Spleen (tissue), 13 donors: ENCODE measurements at places on chromosomes 12 and 14.

- no peak overlapping the region for H3K4me3 ChIP-seq
- H3K27me3 ChIP-seq, result no peaks in the 10 kb centered on the region
- H3K27ac ChIP-seq, result no peak overlapping the region
- no peaks in the 10 kb centered on the region for H3K4me1 ChIP-seq
- DNase-seq, result no peak
- H3K36me3 ChIP-seq, result no peaks in the 10 kb centered on the region
These were observed 371.1 kb downstream of the FSCB start for GRCh38 chr14:44135972-44136371.

- no peak overlapping the region for H3K27ac ChIP-seq
- no peak overlapping the region for H3K4me3 ChIP-seq
- H3K4me1 ChIP-seq, result no peaks in the 10 kb centered on the region
- H3K27me3 ChIP-seq, result no peaks in the 10 kb centered on the region
- no peak for DNase-seq
These were observed 34.9 kb downstream of the GDF11 start for GRCh38 chr12:55777856-55778255.

DNA sequence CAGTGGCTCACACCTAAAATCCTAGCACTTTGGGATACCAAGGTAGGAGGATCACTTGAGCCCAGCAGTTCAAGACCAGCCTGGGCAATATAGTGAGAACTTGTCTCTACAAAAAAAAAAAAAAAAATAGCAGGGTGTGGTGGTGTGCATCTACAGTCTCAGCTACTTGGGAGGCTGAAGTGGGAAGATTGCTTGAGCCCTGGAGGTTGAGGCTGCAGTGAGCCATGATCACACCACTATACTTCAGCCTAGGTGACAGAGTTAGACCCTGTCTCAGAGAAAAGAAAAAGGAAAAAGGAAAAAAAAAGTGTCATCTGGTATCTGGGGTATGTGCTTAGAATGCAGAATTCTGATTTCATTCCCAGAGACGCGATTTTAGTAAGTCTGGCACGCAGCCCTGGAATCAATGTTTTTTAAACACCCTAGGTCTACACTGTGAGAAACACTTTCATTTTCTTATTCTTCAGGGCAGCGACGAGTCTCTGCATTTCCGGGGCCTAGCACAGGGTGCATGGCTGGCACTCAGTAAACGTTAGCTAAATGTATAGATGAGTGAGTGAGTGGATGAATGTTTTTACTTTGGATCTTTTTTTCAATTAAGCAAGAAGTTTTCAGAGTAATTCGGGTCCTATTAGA is 243.8 kb upstream of the PWP1 start:
- DNase-seq, result peak; percentile 6
- H3K4me1 ChIP-seq, result no peaks in the 10 kb centered on the region
- peaks cover 5% of the 10 kb centered on the region for H3K27me3 ChIP-seq
- no peak overlapping the region for H3K4me3 ChIP-seq
- no peak overlapping the region for H3K27ac ChIP-seq

DNA sequence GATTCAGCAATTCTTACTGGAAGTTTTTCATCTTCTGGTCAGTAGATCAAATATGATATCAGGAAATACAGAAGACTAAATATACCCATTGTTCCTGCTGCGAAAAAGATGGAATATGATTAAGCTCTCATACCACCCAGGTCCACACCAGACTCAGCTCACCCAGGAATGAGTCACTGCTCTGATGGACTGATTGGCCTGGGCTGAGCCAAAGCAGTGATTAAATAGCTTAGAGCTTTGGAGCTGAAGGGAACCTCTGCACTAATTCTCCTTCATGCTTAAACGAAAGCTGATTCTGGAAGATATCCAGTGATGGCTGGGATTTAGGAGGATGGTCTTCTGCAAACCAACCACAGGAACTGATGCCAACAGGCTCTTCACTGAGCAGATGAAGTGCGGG is 62.0 kb upstream of the SYT1 start:
- H3K4me1 ChIP-seq, result no peaks in the 10 kb centered on the region
- no peak overlapping the region for H3K27ac ChIP-seq
- no peaks in the 10 kb centered on the region for H3K27me3 ChIP-seq
- no peaks in the 10 kb centered on the region for H3K36me3 ChIP-seq

- H3K4me3 ChIP-seq, result no peak overlapping the region
- no peaks in the 10 kb centered on the region for H3K27me3 ChIP-seq
- no peak overlapping the region for H3K27ac ChIP-seq
- no peaks in the 10 kb centered on the region for H3K36me3 ChIP-seq
These were observed 7.7 kb upstream of the IFNG-AS1 start for GRCh38 chr12:67981287-67982162.

DNA sequence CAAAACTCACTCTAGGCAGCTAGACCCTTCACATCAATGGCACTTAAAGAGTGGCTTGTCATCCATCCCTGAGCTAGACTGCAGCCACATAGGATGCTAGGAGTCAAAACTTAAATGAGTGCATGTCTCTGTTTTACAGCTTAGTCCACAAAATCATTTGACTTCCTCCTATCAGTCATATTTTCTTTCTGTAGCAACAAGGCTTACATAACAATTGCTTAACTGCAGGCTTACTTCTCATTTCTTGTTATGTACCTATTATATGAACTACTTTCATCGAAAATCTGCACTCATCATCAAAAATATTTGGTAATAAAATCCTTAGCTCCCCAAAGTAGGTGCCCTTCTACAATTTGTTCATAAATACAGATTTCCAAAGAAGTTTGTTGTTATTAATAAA is 30.1 kb downstream of the CLEC1A start:
- no peak overlapping the region for H3K4me3 ChIP-seq
- peak overlapping the region; percentile 87 for H3K27ac ChIP-seq
- H3K4me1 ChIP-seq, result peaks cover 12% of the 10 kb centered on the region
- DNase-seq, result no peak
- H3K36me3 ChIP-seq, result peaks cover 4% of the 10 kb centered on the region
- H3K27me3 ChIP-seq, result no peaks in the 10 kb centered on the region

- no peaks in the 10 kb centered on the region for H3K36me3 ChIP-seq
- peaks cover 27% of the 10 kb centered on the region for H3K4me1 ChIP-seq
- no peak for DNase-seq
- no peaks in the 10 kb centered on the region for H3K27me3 ChIP-seq
- peak overlapping the region; percentile 64 for H3K4me3 ChIP-seq
These were observed 14.7 kb upstream of the CDH24 start for GRCh38 chr14:23071921-23072539.

GRCh38 chr12:121476477-121476876 is 76.6 kb downstream of the RNF34 start:
- no peak overlapping the region for H3K27ac ChIP-seq
- H3K36me3 ChIP-seq, result no peaks in the 10 kb centered on the region
- H3K27me3 ChIP-seq, result no peaks in the 10 kb centered on the region
- DNase-seq, result no peak
- H3K4me1 ChIP-seq, result peaks cover 6% of the 10 kb centered on the region
- H3K4me3 ChIP-seq, result no peak overlapping the region

DNA sequence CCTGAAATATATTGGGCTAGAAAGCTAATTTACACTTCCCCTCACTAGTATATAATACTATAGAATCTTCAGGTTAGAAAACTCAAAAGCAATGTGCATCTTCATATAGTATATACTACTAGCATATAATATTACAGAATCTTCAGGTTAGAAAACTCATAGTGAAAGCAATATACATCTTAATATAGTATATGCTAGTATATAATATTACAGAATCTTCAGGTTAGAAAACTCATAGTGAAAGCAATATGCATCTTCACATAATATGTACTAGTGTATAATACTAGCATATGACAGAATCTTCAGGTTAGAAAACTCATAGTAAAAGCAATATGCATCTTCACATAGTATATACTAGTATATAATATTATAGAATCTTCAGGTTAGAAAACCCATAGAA is 329.6 kb downstream of the ZFP36L1 start:
- no peaks in the 10 kb centered on the region for H3K27me3 ChIP-seq
- H3K4me3 ChIP-seq, result no peak overlapping the region
- no peak overlapping the region for H3K27ac ChIP-seq
- peaks cover 25% of the 10 kb centered on the region for H3K4me1 ChIP-seq

DNA sequence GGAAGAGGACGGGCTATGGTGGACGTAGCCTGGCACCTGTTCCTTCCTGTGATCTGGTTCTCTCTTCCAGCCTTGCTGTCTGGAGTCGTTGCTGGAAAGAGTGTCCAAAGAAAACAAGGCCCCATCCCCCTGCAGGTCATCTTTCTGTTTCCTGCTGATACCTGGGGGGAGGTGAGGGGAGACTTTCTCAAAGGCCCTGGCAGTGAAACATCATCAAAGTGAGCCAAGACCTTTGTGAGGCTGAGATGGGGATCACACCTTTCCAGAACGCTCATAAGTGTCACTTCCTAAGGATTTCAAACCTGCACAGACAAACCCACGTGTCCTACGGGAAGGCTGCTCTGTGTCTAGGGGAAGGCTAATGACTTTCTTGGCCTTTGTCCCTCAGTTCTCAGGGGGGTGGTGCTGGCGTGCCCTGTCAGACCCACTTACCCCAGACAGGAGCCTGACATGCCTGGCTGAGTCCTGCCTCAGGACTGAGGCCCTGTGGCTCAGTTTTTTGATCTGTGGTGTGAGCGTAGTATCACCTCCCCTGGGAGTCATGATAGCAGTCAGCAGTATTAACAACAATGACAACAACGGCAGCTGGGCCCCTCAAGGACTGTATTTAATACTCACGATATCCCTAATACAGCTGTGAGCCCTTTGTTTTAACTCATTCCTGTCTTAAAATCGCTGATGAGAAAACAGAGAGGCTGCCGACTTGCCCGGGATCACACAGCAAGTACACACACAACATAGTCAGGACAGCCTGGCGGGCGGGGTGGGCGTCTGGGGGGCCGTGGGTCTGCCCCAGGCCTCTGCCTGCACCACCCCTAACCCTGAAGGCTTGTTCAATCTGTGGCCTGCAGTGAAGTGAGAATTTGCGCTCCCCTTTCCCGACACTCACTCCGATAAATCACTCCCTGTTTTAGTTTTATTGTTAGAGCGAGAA is 235.2 kb downstream of the SLC41A2 start:
- no peak overlapping the region for H3K27ac ChIP-seq
- no peaks in the 10 kb centered on the region for H3K36me3 ChIP-seq
- DNase-seq, result peak; percentile 58
- H3K4me3 ChIP-seq, result no peak overlapping the region
- H3K27me3 ChIP-seq, result no peaks in the 10 kb centered on the region
- H3K4me1 ChIP-seq, result peaks cover 51% of the 10 kb centered on the region

DNA sequence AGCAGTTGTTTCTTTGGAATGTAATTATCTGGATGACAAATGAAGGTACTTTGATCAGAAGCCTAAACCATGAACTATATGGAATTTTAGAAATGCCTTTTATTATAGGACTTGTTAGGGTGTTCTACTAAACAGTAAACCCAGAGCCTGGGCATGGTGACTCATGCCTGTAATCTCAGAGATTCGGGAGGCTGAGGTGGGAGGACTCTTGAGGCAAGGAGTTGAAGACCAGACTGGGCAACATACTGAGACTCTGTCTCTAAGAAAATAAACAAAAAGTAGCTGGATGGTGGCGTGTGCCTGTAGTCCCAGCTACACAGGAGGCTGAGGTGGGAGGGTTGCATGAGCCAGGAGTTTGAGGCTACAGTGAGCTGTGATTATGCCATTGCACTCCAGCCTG is 23.9 kb downstream of the PALS1 start:
- H3K27me3 ChIP-seq, result no peaks in the 10 kb centered on the region
- H3K36me3 ChIP-seq, result no peaks in the 10 kb centered on the region
- H3K4me1 ChIP-seq, result peaks cover 13% of the 10 kb centered on the region
- DNase-seq, result no peak
- no peak overlapping the region for H3K27ac ChIP-seq

DNA sequence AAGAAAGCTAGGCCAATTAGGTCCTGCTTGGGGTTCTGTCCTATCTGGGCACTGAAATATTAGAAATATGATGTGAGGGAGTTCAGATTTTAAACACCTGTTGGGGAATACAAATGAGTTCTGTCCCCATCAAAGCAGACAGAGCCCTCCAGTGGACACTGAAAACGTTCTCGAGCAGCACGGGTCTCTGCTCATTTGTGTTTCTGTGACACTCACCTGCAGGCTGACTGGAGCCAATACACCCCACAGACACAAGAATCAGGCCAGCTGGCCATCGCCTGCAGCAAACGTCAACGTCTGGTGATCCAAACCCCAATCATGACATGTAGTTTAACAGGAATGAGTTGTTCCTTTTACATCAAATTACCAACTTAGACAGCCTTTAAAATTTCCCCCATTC is 493.4 kb upstream of the TMEM132C start:
- no peak overlapping the region for H3K4me3 ChIP-seq
- DNase-seq, result no peak
- H3K27ac ChIP-seq, result no peak overlapping the region
- H3K27me3 ChIP-seq, result no peaks in the 10 kb centered on the region
